NCI-H2171 treated with DMSO at 0.1 percent for 48 hours (cell line): ENCODE measurements at places on chromosomes 4 and X.

DNA sequence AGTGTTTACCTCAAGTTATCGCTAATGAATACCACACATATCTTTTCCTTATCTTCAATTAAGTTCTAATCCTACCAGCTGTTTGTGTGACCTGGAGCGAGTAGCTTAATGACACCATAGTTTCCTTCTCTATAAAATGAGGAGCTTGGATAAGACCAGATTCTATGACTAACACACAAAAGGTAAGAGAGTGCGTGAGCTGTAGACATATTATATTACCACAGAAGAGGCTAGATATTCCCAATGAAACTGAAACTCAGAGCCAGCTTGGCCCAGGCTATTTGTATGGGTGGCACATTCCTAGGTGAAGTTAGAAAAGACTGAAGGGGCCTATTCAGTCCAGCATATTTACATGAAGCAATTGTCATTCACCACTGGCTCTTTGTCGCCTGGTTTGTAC lies 30.2 kb downstream of the ASB5 start:
- DNase-seq, result peak; percentile 84

DNA sequence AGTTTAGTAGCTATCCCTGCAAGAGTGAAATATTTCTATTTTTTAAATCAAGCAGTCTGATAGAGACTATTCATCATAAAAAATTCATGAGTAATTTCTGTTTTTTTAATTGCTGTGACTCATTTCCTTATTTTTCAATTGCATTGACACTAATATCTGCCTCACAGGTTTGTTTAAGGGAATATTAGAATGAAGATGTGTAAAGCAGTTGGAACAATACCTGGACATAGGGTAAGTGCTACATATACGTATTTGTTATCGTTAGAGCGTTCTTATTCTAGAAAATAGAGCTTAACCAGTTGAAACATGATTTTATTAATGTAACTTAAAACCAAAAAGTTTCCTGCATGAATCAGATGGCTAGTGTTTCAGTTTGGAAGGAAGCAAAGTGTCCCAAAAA lies 2211.3 kb downstream of the PCDH7 start:
- no peak for DNase-seq

GRCh38 chrX:118115953-118116712 lies 477 bp downstream of the KLHL13 start:
- no peak for DNase-seq

- no peak for DNase-seq
Measured at GRCh38 chr4:133594390-133595207, 445.5 kb downstream of the PCDH10 start.

- DNase-seq, result no peak
Measured at GRCh38 chr4:151641983-151642382, 118.8 kb downstream of the GATB start.

GRCh38 chr4:77599378-77599777 lies 6.2 kb upstream of the CXCL13 start:
- no peak for DNase-seq

- no peak for DNase-seq
Measured at GRCh38 chr4:162841753-162842152, 324.9 kb downstream of the NAF1 start.

GRCh38 chr4:169723207-169723965 lies 34.4 kb downstream of the HPF1 start:
- no peak for DNase-seq

GRCh38 chr4:69970071-69970470 lies 4.5 kb upstream of the CSN2 start:
- DNase-seq, result no peak

- no peak for DNase-seq
Measured at GRCh38 chr4:148961526-148961925, 519.3 kb upstream of the NR3C2 start.

DNA sequence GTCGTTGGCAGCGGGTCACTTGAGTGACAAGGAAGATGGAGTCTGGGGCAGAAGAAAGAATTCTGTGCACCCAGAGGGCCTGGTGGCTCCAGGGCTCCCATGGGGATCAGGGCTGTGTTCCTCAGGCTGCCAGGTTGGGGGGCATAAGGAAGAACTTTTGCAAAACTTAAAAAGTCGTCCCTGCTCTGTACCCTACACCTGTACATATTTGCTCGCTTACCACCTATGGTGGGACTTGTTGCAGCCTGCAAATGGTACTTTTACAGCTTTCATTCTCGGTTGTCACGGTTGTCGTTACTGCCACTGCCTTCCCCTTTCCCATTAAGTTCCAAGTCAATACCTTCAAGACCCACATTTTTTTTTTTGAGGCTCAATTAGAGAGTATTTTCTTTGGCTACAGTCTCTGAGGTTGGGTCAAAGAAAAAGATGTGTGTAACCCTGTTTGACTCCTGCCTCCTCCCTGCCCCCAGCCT lies 9.1 kb downstream of the ARX start:
- no peak for DNase-seq

DNA sequence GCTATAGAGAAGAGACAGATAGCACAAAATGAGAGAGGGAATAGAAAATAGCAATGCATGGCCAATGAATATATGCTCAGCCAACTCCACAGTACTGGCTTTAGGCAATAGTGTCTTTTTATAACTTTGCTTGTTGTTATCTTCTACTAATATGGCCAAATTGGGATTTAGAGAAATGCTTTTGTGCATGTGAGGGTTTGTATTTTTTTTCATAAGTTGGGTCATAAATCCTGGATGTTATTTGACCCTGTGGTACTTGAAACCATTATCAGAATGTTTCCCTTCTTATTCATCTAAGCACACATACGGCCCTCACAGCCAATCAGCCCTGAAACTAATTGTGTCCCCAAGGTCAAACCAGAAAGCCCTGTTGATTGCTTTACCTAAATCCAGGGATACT lies 35.2 kb upstream of the LPAR4 start:
- no peak for DNase-seq

DNA sequence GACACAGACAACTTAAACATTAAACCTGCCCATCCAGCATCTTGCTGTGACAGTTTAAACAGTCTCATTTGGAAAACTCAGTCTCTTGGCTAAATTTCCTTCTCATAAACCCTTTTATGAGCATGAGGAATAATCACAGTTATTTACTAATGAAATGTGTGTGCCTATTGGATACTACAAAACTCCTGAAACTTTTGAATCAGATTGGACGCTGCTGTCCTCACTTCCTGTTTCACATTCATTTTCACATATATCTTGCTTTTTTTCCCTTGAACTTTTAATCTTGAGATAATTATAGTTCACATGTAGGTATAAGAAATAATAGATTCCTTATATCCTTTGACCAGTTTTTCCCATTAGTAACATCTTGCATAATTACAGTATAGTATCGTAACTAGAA lies 111.7 kb downstream of the CDKL5 start:
- no peak for DNase-seq
